ENCODE measurements at places on chromosomes 16 and 17.

DNA sequence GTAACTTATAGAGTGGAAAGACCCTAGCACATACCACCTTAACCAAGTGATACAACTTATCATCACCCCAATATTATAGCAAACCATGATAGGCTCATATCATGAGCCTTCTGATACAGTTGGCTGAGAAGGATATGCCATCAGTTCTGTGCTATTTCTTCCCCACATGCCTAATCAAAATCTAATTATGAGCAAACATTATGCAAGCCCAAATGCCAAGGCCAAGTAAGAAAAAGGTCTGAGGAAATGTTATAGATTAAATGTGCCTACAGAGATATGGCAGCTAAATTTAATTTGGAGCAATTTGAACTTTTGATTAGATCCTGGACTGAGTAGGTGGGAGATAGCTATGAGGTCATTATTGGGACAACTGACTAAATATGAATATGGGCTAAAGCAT is 225.9 kb upstream of the PMFBP1 start:
- DNase-seq = no peak

DNA sequence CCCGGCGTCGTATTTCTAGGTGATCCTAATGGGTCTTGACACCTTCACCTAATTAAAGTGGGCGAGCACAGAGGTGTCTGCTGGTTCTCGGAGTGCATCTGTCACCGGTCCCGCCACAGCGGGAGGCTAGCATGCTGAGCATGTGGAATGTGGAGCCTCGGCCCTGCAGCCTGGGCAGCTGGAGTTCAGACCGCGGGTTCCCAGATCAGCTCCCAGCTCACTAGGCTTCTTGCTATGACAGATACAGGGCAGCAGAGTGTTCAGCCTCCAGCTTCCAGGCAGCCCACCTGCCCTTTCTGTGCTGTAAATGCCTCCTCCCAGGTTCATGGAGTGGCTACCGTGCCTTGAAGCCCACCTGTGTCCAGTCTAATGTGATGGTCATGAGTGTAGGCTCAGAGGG is 166.7 kb downstream of the CPPED1 start:
- no peak for DNase-seq

DNA sequence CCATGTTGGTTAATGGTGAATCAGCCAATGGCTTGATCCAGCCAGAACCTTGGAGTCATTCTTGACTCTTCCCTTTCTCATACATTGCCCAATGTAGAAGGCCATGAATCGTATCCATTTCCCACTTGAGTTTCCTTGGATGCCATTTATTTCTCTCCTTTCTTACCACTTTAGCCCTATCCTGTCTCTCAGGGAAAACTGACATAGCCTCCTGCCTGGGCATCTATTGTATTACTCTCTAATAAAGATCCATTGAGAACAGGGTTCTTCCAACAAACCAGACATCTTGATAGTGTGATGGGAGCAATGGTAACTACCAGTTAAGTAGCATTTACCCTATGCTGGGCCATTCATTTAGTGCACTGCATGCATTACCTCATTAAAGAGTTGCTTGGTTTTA is 104.2 kb upstream of the CDH11 start:
- DNase-seq = no peak

DNA sequence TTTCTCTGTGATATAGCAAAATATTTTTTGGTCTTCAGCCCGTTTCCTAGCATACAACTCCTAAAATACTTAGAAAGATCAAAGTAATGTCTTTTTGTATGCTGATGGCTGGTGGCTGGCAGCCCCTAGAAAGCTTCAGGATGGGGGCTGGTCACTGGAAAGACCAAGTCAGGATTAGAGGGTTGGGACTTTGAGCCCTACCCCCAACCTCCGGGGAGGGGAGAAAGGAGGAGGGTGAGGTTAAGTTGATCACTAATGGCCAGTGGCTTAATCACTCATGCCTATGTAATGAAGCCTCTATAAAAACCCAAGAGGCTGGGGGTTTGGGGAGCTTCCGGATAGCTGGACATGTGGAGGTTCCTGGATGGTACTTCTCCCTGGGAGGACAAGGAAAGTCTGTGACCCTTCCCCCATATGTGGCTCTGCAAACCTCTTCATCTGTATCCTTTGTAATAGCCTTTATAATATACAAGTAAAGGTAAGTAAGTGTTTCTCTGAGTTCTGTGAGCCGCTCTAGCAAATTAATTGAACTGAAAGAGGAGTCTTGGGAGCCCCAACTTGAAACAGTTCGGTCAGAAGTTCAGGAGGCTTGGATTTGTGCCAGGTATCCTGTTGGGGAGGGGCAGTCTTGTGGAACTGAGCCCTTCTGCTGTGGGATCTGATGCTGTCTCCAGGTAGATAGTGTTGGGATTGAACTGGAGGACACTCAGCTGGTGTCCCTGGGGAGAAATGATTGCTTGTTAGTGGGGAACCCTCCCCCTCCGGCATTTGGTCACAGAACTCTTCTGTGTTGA is 3.5 kb downstream of the SLC7A6 start:
- DNase-seq = no peak

GRCh38 chr17:77753246-77753645 is 205.3 kb upstream of the TNRC6C start:
- DNase-seq = no peak

- DNase-seq = no peak
Measured at GRCh38 chr16:88701581-88702370, 4.4 kb downstream of the RNF166 start.

DNA sequence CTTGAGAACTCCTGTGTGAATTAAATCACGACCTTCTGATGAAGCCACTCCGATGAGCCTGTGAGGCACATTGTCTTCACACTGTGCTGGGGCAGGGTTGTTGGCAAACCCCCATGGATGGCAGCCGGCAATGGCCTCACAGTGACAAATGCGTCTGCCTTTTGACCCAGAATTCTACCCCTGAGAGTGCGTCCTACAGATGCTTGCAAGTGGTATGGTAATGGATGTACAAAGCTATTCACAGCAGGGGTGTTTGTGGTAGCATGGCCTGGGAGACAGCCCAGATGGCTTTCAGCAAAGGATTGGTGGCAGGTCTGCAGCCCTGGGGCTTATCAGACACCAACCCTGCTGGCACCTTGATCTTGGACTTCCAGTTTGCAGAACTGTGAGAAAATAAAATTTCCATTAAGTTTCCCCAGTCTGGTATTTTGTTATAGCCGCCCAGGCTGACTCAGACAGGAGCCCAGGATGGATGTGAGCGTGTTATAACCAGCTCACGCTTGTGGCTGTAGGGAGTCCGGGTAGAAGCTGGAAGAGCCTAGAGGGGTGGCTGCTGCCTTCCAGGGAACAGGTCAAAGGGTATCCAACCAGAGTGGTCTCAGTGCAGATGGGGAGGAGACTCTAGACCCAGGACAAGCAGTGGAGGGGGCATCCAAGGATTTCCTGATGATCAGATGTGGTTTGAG is 10.1 kb downstream of the AFMID start:
- DNase-seq = no peak

DNA sequence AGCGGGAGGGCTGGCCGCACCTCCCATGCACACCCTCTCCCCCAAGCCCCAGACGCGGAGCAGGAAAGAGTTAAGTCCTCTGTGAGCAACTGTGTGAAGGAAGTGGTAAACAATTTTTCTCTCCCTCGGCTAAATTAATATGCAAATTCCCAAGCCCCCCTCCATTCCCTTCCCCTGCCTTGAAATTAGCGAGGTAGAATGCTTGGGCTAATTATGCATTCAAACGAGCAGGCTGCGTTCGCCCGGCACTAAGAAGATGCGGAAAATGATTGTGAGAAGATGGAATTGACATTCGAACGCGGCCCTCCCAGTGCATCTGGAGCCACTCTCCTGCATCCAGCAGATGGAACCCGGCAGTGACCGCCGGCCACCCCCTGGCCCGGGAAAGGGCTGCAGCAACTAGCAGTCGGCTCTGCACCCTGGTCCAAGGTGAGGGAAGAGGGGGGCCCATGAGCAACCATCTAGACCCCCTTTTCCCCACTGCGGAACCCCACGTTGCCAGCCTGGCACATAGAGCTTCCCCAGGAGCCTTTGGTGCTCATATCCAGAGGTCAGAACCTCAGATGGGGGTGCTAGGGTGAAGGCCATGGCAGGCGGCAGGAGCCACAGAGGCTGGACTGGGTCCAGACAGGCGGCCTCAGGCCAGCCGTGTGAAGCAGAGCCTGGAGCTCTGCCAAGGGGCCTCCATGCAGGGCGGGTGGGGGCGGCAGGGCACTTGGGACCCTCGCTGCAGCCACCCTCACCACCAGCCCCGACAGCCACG is 49.1 kb upstream of the ACSF3 start:
- no peak for DNase-seq

Data from activated naive CD4-positive, alpha-beta T cell (primary cell).